NCI-H1105 treated with DMSO at 0.1 percent for 48 hours (cell line): ENCODE measurements at places on chromosomes 5 and 9.
A peak's percentile ranks its signal among the peaks of the same experiment; 100 is the strongest.

- DNase-seq: no peak
These were observed 49.6 kb downstream of the FAT2 start for GRCh38 chr5:151541571-151541970.

GRCh38 chr5:170691657-170692056 lies 91.9 kb upstream of the GABRP start:
- no peak for DNase-seq

GRCh38 chr5:22258139-22258538 lies 595.0 kb downstream of the CDH12 start:
- no peak for DNase-seq

GRCh38 chr9:98690686-98691085 lies 18.0 kb downstream of the GABBR2 start:
- DNase-seq: no peak

DNA sequence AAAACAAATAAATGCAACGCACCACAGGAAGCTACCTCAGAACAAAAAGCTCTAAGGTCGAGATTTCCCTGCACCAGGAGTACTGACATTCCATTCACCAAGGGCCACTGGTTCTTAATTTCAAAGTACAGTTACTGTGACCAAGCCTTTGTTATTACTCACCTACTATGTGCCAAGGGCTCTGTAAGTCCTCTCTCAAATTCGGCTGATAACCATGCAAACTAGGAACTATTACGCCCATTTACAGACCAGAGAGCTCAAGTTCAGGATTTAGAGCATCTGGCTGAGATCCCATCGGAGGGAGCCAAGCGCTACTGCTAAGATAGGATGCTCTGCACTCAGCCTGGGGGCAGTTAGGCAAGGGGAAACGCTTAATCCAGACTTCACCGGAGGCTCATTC lies 5.6 kb downstream of the MYO10 start:
- no peak for DNase-seq

GRCh38 chr5:127967983-127968592 lies 115.5 kb upstream of the SLC12A2 start:
- no peak for DNase-seq

GRCh38 chr9:4604678-4605095 lies 57.4 kb upstream of the PLPP6 start:
- peak; percentile 74 for DNase-seq

DNA sequence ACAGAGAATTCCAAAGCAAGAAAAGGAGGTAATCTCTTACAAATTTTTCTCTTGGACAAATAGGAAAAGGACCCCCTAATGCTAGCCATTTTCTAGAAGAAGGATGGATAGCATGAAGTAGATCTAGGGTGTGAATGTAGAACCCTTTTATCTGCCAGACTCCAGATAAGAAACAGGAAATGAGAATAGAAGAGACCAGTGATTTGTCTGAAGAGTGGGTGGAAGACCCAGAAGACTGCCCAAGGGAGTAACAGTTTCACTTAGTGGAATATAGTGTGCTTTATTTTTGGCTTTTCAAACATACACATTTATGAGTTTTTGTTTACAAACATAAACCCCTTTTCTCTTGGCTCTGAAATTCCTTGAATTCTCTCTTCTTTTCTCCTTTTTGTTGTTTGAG lies 25.0 kb downstream of the ECM2 start:
- DNase-seq: no peak

DNA sequence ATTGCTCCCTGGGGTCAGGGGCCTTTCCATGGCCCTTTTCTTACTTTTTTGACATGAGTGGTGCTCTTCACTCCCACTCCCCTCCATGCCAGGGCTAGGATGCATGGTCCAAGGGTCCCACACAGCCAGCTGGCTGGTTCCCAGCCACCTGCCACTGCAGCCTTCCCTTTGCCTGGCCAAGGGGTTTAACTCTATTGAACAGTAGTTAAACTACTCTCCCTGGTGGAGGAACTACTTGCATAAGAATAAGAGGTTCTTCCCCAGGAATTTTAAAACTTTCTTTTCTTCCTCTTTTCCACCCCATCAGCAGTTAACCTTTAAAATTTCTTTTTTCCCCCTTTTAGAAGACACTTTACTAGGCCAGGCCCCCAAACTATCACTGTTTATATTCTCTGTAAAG lies 1532.8 kb upstream of the ACO1 start:
- DNase-seq: no peak

- no peak for DNase-seq
These were observed 95.1 kb downstream of the TTC39B start for GRCh38 chr9:15211815-15212495.

DNA sequence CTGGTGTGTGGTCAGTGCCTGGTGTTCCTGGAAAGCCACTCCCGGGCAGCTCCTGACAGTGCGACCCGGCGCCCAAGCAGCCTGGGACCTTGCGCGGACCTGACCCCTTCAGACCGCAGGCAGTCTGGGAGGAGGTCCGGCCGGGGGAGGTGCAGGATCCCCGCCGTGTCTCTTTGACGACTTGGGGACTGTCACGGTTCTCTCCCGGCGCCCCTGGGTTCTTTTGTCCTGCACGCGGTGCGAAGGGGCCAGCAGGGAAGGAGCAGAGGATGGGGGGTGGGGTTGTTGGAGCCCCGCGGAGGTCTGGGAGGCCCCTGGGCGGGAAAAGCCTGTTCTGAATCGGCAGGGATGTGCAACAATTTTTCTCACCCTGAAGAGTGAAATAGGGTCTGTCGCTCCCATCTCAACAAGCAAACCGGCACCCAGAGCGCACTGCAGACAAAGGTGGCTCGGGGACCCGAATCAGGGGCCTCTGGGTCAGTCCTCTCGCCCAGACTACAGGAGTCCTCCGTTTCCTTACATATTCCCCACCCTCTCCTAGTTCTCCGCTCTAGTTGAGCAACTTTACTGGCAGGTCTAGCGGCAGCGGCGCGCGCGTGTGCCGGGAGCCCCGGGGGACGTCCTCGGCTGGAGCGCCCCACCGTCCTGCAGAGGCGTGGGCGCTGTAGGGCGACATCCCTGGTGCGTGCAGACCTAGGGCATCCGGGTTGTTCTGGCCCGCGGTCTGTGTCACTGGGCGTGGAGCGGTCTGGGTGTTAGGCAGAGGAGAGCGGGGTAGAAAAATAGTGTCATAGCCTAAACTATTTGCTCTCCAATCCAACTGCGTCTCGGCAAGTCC lies 1.2 kb downstream of the VCAN start:
- peak; percentile 9 for DNase-seq

- no peak for DNase-seq
These were observed 344.5 kb upstream of the ITGA1 start for GRCh38 chr5:52443187-52443586.

DNA sequence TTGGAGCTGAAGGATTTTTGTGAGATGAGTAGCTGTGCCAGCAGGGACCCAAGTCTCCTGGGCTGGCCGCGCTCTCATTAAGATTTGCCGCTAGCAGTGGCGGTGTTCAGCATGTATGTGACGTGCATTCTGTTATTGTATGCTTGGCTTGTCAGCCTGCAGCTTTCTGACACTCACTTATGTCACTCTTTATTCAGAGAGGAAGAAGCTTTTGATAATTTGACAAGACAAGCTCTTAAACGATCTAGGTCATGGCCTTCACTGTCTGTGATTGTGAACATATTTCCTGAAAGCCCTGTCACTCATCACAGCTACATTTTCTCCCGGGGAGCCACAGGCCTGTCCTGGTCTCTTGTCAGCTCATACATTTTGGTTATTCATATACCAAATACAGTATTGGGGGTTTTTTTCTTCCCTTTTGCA lies 98.2 kb upstream of the GRHPR start:
- DNase-seq: peak; percentile 39

- no peak for DNase-seq
These were observed 12.9 kb downstream of the OR2V2 start for GRCh38 chr5:181160152-181160754.

- no peak for DNase-seq
These were observed 133.0 kb downstream of the SLF1 start for GRCh38 chr5:94751460-94751859.

DNA sequence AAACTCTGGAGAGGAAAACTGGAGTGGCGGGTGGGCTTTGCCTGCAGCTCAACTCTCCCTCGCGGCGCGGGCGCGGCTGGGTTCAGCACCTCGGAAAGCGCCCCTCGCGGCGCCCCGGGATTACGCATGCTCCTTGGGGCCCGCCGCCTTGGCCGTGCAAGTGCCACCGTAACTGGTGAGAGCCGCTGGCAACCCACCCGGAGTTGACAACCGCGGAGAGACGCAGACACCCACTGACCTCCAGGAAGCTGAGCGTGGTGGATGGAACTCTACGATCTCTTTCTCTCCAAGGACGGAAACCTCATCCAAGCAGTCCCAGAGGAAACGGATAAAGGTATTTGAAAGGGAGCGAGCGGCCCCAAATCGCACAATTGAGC lies 194 bp upstream of the RXFP3 start:
- no peak for DNase-seq

DNA sequence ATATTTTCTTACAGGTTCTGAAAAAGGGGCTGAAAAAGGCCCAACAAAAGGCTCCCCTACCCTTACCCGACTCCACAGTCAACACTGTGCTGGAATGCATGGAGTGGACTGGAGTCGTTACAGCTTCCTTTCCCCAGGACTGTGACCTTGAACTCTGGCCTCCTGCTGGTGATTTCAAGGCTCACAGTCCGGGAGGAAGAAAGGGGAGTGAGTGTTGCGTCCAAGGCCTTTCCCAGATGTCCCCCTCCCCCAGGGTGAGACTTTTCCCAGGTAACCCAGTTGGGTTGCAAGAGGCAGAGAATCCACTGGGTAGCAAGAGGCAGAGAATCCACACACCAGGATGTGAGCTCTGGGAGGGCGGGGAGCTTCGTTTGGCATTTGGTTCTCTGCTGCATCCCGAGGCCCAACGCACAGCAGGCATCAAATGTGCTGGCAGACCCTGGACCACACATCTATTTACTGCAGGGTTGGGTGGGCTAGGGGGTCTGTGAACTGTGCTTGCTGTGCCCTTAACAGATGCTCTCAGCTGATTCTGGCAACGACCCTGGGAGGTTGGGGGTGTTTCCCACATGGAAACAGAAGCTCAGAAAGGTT lies 37.5 kb downstream of the FABP6 start:
- DNase-seq: no peak

DNA sequence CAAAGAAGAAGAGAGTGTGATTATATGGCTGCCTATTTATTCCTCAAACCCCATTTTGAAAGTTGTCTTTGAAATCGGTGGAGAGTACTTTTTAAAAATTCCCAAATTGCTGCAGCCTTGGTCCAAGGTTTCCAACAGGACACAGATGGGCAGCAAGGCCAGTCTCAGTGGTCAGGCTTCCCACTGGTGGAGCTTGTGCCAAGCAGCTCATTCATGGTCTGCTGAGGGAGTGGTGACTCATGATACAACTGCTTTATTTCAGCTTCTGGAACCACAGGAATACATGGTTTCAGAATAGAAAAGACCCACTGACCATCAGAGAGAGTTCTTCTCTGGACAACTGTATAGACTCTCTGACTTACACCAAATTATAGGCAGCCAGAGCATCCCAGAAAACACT lies 673.1 kb upstream of the KLF4 start:
- no peak for DNase-seq

- no peak for DNase-seq
These were observed 155.6 kb downstream of the EPB41L4A start for GRCh38 chr5:112263469-112263868.

DNA sequence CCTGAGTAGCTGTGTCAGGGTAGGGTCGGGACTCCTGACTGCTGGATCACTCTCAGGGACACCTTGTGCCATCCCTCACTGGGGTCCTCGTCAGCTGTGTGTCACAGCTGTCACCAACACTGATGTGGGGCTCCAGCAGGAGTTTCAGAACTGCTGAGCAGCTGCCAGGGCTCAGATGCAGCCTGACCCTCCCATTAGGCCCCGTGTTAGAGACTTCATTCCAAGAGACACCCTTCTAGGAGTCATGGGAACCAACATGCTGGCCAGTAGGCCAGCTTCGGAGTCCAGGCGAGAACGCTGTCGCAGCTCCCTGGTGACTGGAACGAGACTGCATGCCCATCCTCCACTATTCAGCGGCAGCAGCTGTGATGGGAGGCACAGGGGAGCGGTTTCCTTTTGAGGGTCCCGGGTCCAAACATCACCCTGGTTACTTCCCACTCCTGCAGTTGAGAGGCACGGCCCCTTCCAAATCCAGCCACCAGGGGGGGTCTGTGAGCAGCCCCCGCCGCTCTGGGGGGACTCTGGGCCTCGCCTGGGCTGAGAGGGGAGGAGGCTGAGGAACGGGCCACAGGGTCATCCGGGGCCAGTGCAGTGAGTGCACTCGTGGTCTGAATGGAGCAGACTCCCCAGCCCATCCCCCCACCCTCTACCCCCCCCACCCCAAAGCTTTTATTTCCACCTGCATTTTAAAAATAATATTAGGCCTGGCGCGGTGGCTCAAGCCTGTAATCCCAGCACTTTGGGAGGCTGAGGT lies 12.6 kb upstream of the TCF7 start:
- no peak for DNase-seq

- DNase-seq: no peak
These were observed 60.1 kb upstream of the TGFBR1 start for GRCh38 chr9:99044827-99045226.

GRCh38 chr5:66498791-66499207 lies 97.4 kb upstream of the MAST4 start:
- DNase-seq: no peak

DNA sequence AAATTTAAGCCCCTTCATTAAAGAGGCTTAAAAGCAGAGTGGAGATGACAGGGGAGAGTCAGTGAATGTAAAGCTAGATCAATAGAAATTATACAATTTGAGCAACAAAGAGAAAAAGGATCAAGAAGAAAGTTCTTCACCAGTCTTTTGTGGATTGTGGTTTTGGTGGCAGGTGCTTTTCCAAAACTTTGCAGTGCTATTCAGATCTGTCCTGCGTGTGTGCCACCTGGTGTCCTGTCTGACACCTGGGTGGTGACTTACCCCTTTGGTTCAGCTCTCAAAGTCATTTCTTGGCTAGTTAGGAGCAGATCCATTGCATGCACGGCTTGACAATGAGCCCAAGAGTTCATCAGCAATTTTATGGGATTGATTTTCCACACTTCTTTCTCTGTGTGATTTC lies 69.4 kb downstream of the SREK1 start:
- DNase-seq: no peak

DNA sequence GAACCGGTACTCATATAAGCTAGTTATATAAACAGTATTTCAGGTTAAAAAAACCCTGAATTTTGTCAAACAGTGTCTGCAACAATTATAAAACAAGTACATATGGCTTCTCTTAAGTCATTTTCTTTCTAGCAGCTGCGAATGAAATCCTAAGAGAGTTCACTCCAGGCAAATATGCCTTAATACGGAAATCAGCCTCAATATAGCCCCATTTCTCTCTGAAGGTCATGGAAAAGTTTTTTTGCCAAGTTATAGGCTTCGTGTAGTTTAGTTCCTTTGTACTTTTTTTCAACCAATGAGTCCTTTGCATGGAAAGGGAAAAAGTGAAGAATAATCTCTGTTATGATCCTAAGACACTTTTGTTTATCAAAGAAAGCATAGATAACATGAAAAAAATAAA lies 848.0 kb upstream of the ACO1 start:
- no peak for DNase-seq

GRCh38 chr9:125183054-125183453 lies 6.5 kb downstream of the PPP6C start:
- DNase-seq: no peak

DNA sequence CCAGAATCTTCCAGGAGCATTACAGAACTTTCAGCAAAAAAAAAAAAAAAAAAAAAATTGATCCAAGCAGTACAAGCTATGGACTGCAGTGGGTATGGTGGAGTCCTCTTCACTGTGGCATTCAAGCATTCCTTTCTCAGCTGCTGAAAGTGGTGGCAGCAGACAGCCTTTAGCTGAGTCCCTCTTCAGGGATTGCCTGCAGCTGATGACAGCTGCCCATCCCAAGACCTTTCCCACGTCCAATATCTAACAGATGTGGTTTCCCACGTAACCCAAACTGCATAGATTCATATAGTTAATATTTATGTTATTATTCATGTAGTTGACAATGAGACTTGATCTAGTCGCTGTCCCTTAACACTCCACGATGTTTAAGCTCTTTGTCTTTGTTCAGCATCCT lies 475.9 kb downstream of the TLE1 start:
- DNase-seq: no peak
